H9 (cell line): ENCODE measurements at places on chromosomes 4 and X. TPM values are rescaled to one million over a fixed set of nuclear protein-coding genes. Genes with fewer than 3 reads are reported as not detected.

GRCh38 chr4:15955670-15956069 lies 7.3 kb downstream of the FGFBP2 start:
- peaks cover 3% of the 10 kb centered on the region; the same call in 2 of the 3 replicates for H3K36me3 ChIP-seq
- no peak overlapping the region for H3K27ac ChIP-seq
- no peak for DNase-seq
- no peak overlapping the region for H3K4me3 ChIP-seq
- peaks cover 3% of the 10 kb centered on the region; the same call in 1 of the 2 replicates for H3K4me1 ChIP-seq

The OTC gene
- total RNA-seq: not detected in 2 replicates

DNA sequence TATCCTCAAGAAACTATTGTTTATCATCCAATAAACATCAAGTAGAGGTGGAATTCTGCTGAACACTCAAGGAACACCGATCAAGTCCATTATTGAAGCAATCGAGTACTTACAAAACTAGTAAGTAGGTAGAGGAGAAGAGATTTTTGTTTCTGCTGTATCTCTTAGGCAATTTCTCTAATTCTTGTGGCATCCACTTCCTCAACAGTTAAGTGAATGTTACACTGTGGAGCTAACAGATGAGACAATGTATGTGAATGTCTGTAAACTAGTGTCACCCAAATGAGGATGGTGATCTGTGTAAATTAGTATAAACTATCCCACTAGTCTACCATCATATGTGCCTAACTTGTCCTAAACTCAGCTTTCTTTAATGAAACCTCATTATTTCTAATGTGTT lies 261.6 kb downstream of the ARHGAP24 start:
- H3K27ac ChIP-seq: no peak overlapping the region
- no peak overlapping the region for H3K4me3 ChIP-seq
- H3K27me3 ChIP-seq: no peaks in the 10 kb centered on the region

The CLNK gene
- not detected in 2 replicates for total RNA-seq

DNA sequence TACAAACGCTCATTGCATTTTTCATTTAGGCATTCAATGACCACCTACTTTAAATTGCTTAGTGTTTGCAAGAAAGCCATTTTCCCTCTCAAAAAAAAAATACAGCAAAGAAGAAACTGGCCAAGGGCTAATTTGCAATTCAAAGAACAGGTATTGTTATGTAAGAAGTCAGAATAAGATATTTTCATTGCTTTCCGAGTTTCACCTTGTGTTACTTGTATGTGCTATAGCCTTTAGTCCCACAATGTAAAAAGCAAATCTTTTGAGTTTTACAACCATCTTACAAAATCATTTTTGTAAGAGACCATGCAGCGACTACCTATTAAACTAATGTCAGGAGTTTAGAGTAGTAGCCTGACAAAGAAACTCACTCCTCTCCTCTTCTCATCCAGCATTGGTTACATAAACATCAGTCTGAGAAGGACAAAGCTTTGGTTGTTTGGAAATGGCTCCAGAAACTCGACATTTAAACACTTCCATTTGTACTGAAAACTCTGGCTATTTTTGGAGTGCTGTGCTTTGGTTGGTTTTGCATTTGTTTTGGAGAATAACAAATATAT lies 15.3 kb downstream of the TENM3 start:
- peaks cover 10% of the 10 kb centered on the region for H3K4me1 ChIP-seq
- H3K4me3 ChIP-seq: no peak overlapping the region; the same call in 2 of the 3 replicates
- H3K27me3 ChIP-seq: no peaks in the 10 kb centered on the region

DNA sequence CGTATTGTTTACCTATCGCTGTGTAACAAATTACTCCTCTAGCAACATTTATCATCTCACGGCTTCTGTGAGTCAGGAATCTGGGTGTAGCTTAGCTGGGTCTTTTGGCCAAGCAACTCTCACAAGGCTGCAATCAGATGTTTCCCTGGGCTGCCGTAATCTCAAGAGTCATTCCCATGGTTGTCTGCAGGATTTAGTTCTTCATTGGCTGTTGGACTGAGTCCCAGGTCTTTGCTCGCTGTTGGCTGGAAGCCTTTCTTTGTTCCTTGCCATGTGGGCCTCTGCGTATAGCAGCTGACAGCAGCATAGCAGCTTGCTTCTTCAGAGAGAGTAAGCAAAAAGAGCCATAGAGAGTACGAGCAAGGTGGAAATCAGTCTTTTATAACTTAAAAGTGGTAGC lies 16.8 kb downstream of the POLR2B start:
- no peaks in the 10 kb centered on the region for H3K27me3 ChIP-seq
- H3K4me1 ChIP-seq: no peaks in the 10 kb centered on the region
- no peak overlapping the region for H3K4me3 ChIP-seq
- H3K27ac ChIP-seq: no peak overlapping the region
- H3K36me3 ChIP-seq: peaks cover 76% of the 10 kb centered on the region

The TKTL2 gene
- total RNA-seq: not detected in 2 replicates

- no peak within 1 kb of the TSS for H3K27ac ChIP-seq
- peaks cover 10% of the 10 kb centered on the region; the same call in 1 of the 2 replicates for H3K27me3 ChIP-seq
- peak; percentile 83 for DNase-seq
- H3K4me1 ChIP-seq: peaks cover 19% of the 10 kb centered on the region; the same call in 1 of the 2 replicates
These were observed at the start of gene GPC3 for GRCh38 chrX:133985164-133985966. GPC3 (minus strand) TSS chrX:133985594.

The PAGE2 gene
- not detected in 2 replicates for total RNA-seq

- no peak for DNase-seq
- H3K4me1 ChIP-seq: no peaks in the 10 kb centered on the region
- no peak overlapping the region for H3K27ac ChIP-seq
- H3K4me3 ChIP-seq: no peak overlapping the region
These were observed 9.9 kb downstream of the MTMR1 start for GRCh38 chrX:150702966-150703694.

- no peaks in the 10 kb centered on the region for H3K36me3 ChIP-seq
- no peak for DNase-seq
- no peak overlapping the region for H3K4me3 ChIP-seq
- no peaks in the 10 kb centered on the region for H3K27me3 ChIP-seq
These were observed 345.7 kb upstream of the NR3C2 start for GRCh38 chr4:148787831-148788477.

The VCX gene
- total RNA-seq: not detected in 2 replicates
